ENCODE measurements at places on chromosomes 1 and 21.

DNA sequence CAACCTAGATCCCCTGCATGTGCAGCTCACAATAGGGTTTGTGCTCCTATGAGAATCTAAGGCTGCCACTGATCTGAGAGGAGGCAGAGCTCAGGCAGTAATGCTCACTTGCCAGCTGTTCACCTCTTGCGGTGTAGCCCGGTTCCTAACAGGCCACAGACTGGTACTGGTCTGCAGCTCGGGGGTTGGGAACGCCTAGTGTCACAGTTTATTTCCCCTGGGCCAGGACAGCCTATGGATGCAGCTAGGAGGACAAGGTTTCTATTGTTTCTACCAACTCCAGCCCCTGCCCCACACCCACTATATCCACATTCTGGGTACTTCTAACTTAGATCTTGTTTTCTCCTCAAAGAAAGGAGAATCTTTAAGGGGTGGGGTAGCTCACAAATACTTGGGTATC, 58.7 kb upstream of the PRRC2C start:
- H3K4me1 ChIP-seq, result no peaks in the 10 kb centered on the region
- no peaks in the 10 kb centered on the region for H3K36me3 ChIP-seq
- no peak overlapping the region for H3K27ac ChIP-seq

GRCh38 chr1:167832693-167833092, 81.2 kb downstream of the ADCY10 start:
- H3K36me3 ChIP-seq, result no peaks in the 10 kb centered on the region
- peaks cover 13% of the 10 kb centered on the region for H3K4me1 ChIP-seq
- no peak overlapping the region for H3K27ac ChIP-seq
- no peak for DNase-seq
- no peak overlapping the region for H3K4me3 ChIP-seq

GRCh38 chr1:204685236-204686006, at the start of gene LRRN2:
LRRN2 (minus strand) TSS chr1:204685738; CDS start chr1:204619992, 65,746 bp downstream.
- peaks cover 55% of the 10 kb centered on the region for H3K27me3 ChIP-seq
- H3K36me3 ChIP-seq, result peaks cover 2% of the 10 kb centered on the region
- peak; percentile 19 for DNase-seq
- peaks cover 6% of the 10 kb centered on the region for H3K4me1 ChIP-seq

DNA sequence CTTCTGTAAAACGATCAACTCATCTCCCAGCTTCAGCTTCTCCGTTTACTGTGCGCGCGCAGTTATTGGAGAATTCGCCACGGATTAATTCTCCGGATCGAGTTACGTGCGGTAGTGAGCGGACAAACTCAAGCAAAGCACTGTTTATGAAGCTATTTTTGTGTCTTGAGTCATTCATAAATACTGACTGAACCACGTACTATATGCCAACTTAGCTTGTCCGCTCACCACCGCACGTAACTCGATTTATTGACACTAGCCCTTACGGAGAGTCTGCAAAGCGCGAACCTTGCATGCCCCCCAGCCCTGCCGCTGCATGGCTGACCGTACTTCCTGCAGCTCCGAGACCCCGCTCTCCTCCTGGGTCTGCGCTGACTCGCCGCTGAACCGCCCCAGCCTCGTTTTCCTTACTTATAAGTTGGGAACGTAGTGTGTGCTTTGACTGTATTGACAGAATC, 773 bp downstream of the CHD1L start:
- H3K27me3 ChIP-seq, result no peaks in the 10 kb centered on the region
- H3K4me3 ChIP-seq, result peak overlapping the region; percentile 87
- peaks cover 1% of the 10 kb centered on the region for H3K36me3 ChIP-seq
- H3K27ac ChIP-seq, result peak overlapping the region; percentile 81
- H3K4me1 ChIP-seq, result peaks cover 64% of the 10 kb centered on the region

GRCh38 chr1:150363426-150364230, at the start of gene RPRD2:
RPRD2 (plus strand) TSS chr1:150364147; CDS start chr1:150364715, 568 bp downstream.
- H3K4me3 ChIP-seq, result peak within 1 kb of the TSS; percentile 100
- H3K36me3 ChIP-seq, result no peaks in the 10 kb centered on the region
- peak within 1 kb of the TSS; percentile 99 for H3K27ac ChIP-seq
- H3K4me1 ChIP-seq, result peaks cover 23% of the 10 kb centered on the region
- DNase-seq, result peak; percentile 95

DNA sequence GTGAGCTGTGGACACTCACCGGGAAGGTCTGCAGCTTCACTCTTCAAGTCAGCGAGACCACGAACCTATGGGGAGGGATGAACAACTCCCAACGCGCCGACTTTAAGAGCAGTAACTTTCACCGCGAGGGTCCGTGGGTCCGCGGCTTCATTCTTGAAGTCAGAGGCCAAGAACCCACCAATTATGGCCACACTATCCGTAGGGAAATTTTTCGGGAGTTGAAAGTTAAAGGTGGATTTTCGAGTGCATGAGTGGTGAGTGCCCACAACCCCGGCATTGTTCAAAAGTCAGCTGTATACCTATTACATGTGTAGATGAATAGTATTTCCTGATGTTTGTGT, 19.7 kb downstream of the EXOC8 start:
- no peaks in the 10 kb centered on the region for H3K27me3 ChIP-seq
- H3K4me1 ChIP-seq, result no peaks in the 10 kb centered on the region
- no peak overlapping the region for H3K27ac ChIP-seq
- H3K4me3 ChIP-seq, result no peak overlapping the region

DNA sequence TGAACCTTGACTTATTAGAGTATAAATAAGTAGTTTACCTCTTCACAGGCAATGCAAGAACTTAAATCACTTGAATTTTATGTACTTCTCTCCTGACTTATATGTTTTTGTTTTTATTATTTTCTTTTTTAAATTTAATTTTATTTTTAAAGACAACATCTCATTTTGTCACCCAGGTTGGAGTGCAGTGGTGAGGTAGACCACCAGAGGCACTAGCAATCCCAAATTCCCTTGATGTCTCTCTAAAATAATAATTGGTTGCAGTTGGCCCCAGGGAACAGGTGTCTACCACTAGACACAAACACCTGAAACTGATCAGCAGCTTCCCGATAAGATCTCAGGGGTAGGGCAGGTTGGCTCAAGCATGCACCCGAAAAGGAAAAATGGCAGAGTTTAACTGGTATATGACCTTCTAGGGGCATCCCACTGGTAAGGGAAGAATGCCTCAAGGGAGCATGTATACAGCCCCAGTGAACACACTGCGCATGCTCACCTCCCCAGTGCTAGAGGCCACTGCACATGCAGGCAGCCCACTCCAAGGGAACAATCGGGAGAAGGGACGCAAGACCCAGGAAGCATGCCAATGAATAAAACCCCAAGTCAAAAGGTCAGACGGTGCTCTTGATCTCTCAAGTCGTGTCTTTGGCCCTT, 14.6 kb downstream of the EXOC8 start:
- no peak for DNase-seq
- no peaks in the 10 kb centered on the region for H3K36me3 ChIP-seq
- H3K4me1 ChIP-seq, result peaks cover 3% of the 10 kb centered on the region
- H3K27ac ChIP-seq, result no peak overlapping the region

GRCh38 chr1:78408810-78409209, 82.0 kb upstream of the PTGFR start:
- H3K27ac ChIP-seq, result no peak overlapping the region
- DNase-seq, result no peak
- H3K27me3 ChIP-seq, result no peaks in the 10 kb centered on the region
- H3K4me3 ChIP-seq, result no peak overlapping the region

GRCh38 chr1:95532335-95532734, 298.3 kb downstream of the RWDD3 start:
- no peaks in the 10 kb centered on the region for H3K36me3 ChIP-seq
- no peak overlapping the region for H3K4me3 ChIP-seq
- H3K4me1 ChIP-seq, result peaks cover 13% of the 10 kb centered on the region

DNA sequence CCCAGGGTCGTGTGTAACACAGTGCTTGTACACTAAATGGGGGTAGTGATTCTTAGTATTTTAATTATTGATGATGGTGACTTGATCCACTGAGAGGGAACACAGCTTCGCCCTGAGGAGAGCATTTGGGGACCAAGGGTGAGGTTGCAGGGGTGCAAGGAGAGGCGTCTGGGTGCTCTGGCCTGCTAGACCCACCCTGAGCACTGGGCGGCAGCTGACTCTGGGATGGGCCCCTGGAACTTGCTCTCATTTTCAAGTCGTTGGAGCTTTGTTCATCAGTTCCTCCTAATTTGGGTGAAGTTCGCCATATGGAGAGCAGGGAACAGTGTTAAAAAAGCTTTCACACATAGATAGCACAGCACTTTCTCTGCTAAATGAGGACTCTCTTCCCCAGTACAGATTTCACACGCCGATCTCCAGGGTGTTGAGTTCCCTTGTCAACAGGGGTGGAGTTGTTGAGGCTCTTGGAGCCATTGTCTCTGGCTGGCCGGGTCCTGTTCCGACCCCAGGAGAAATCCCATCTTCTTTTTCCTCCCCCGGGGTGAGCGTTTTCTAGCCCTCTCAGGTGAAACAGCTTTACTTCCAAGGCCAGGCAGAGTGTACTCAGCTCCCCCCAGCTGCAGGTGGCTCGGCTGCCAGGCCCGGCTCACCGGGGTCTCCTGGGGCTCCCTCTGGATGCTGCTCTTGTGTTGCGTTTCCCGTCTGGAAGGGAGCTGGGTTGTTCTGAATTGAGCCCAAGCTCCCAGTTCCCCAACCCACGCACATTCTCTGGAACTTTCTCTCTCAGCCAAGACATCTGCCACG, 367.4 kb downstream of the RPS6KC1 start:
- no peak for DNase-seq
- H3K36me3 ChIP-seq, result no peaks in the 10 kb centered on the region
- no peak overlapping the region for H3K4me3 ChIP-seq
- H3K27me3 ChIP-seq, result peaks cover 26% of the 10 kb centered on the region

DNA sequence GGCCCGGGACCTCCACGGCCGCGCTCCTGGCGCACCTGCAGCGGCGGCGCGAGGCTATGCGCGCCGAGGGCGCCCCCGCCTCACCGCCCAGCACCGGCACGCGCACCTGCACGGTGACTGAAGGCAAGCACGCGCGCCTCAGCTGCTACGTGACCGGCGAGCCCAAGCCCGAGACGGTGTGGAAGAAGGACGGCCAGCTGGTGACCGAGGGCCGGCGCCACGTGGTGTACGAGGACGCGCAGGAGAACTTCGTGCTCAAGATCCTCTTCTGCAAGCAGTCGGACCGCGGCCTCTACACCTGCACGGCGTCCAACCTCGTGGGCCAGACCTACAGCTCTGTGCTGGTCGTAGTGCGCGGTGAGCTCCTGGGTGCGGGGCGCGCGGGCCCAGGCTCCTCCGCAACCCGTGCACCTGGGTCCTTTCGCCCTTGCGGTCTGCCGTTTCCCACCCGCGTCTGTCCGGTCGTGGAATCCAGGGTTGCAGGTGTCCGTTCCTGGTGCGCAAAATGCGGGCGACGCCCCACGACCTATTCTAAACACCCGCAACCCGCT, 4.6 kb downstream of the OBSCN start:
- no peak for DNase-seq
- H3K4me3 ChIP-seq, result peak overlapping the region; percentile 47
- H3K27me3 ChIP-seq, result peaks cover 8% of the 10 kb centered on the region

GRCh38 chr21:37531431-37531932, 164.9 kb downstream of the DYRK1A start:
- peaks cover 3% of the 10 kb centered on the region for H3K4me1 ChIP-seq
- H3K27me3 ChIP-seq, result peaks cover 4% of the 10 kb centered on the region
- peaks cover under 1% of the 10 kb centered on the region for H3K36me3 ChIP-seq
- no peak overlapping the region for H3K27ac ChIP-seq

GRCh38 chr1:201697174-201697573, 131.8 kb upstream of the IPO9 start:
- H3K4me3 ChIP-seq, result no peak overlapping the region
- H3K4me1 ChIP-seq, result peaks cover 1% of the 10 kb centered on the region
- no peaks in the 10 kb centered on the region for H3K27me3 ChIP-seq
- H3K27ac ChIP-seq, result no peak overlapping the region

- H3K36me3 ChIP-seq, result no peaks in the 10 kb centered on the region
- no peaks in the 10 kb centered on the region for H3K27me3 ChIP-seq
These were observed 101.9 kb downstream of the RGS21 start for GRCh38 chr1:192418552-192419285.

DNA sequence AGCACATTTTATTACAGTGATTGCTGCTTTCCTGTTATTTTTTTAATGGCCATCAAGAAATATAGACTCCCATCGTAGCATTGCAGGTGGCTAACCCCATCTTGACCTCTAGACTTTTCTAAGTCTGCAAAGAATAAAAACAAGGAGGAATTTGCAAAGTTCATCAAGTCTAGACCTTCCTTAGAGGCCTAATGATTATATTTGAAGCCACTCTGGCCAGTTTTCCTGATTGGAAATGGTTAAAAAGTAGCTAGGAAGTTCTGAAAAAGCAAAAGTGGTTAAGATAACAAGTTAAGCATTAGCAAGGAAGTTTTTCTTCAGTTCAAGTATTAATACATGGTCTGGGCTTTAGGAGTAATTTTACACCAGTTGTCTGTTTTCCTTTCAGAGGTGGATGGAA, 16.7 kb upstream of the KCNJ15 start:
- H3K4me3 ChIP-seq, result peak overlapping the region; percentile 15
- no peak for DNase-seq
- no peaks in the 10 kb centered on the region for H3K36me3 ChIP-seq
- H3K27me3 ChIP-seq, result no peaks in the 10 kb centered on the region
- peak overlapping the region; percentile 56 for H3K27ac ChIP-seq
- H3K4me1 ChIP-seq, result peaks cover 22% of the 10 kb centered on the region

DNA sequence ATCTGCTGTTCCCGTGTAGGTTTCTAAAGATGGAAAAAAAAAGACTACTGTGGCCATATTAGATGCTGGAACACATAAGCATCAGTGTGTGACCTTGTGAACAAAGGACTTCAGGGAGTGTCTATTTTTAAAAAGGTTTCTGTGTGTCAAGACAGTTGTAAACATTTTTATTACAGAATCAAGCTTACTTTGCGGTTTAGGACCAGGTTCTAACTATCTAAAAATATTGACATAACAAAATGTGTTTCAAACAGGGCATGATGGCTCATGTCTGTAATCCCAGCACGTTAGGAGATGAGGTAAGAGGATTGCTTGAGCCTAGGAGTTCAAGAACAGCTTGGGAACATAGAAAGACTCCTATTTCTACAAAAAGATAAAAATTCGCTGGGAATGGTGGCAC, 7.1 kb upstream of the DDI2 start:
- H3K36me3 ChIP-seq, result no peaks in the 10 kb centered on the region
- H3K27me3 ChIP-seq, result no peaks in the 10 kb centered on the region
- H3K4me3 ChIP-seq, result no peak overlapping the region
- DNase-seq, result no peak
- no peak overlapping the region for H3K27ac ChIP-seq
- H3K4me1 ChIP-seq, result peaks cover 14% of the 10 kb centered on the region

DNA sequence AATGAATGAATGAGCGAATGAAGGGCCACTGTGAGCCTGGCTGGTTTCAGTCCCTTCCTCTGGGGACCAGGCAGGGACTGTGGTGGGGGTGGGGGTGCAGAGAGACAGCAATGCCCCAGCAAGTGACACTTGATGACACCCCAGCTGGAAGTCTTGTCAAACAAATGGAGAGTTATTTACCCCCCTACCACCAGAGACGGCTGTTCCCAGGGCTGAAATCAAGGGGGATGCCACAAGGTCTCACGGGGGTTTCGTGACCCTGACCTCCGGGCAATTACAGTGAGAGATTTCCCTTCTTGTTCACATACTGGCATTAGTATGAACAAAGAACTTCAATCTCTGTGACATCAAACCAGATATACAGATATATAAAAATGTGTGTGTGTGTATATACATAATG, 34.0 kb upstream of the LMO4 start:
- no peaks in the 10 kb centered on the region for H3K36me3 ChIP-seq
- peaks cover 14% of the 10 kb centered on the region for H3K27me3 ChIP-seq
- H3K4me3 ChIP-seq, result no peak overlapping the region

- H3K4me1 ChIP-seq, result peaks cover 30% of the 10 kb centered on the region
- H3K27ac ChIP-seq, result no peak overlapping the region
- H3K27me3 ChIP-seq, result peaks cover 3% of the 10 kb centered on the region
- no peak for DNase-seq
- H3K4me3 ChIP-seq, result no peak overlapping the region
These were observed 34.0 kb downstream of the GLIS1 start for GRCh38 chr1:53704804-53705445.
